ENCODE measurements at places on chromosomes 7 and 10.

- DNase-seq = no peak
Measured at GRCh38 chr7:150951521-150951920, 26.6 kb downstream of the KCNH2 start.

- DNase-seq = no peak
Measured at GRCh38 chr10:14524691-14525324, 194.1 kb upstream of the FRMD4A start.

DNA sequence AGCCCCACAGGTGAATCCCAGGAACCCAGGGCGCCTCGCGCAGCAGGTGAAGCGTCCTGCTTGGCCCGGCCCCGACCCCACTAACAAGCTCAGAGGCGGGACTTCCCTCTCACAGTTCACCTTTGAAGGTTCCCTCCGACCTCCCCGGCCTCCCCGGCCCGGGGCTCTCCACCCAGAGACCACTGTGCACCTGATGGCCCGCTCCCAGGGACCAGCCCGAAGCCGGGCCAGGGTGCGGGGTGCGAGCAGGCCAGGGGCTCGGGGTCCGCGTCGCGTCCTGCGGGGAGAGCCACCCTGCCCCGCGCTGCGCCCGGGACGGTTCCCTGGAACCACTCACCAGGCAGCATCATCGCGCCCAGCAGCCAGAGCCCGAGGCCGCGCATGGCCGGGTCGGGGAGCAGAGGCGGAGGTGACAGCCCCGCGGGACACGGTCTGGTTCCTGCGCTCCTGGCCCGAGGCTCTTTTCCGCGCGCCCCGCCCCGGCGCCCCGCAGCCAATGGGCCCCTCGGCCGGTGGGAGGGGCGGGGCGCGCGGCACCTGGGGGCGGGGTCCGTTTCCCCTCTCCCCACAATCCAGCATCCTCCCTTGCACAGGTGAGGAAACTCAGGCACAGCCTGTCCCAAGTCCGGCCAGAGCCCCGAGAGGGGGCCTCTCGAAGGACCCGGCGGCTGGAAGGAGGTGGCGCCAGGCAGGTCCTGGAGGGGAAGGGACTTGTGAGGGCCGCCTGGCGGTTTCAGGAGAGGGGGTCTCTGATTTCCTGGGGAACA, at the start of gene ADAM8:
TSS of gene ADAM8 (minus strand) at position 434 of the 767 bp plus-strand sequence. CDS start at position 383, 51 bp downstream.
- DNase-seq = peak; percentile 88

GRCh38 chr10:24006741-24007140, 202.2 kb upstream of the KIAA1217 start:
- no peak for DNase-seq

DNA sequence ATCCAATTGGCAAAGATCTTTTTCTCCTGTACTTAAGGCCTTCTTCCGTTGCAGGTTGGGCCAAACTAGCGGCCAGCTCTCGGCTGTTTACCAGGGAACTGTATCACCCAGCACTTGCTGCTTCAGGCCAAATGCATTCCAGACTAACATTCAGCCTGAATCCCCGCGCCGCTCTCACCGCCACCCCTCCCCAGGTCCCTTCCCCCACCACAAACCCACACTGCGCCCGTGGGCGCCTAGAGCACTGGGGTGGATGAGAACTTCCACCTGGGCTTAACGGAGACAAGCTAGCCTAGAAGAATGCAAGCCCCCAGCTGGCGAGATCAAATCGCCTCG, 676 bp downstream of the TCAF1 start:
- no peak for DNase-seq

GRCh38 chr7:27167916-27168264, 2.6 kb upstream of the HOXA9 start:
- no peak for DNase-seq

- no peak for DNase-seq
Measured at GRCh38 chr10:11407939-11408338, 203.5 kb downstream of the USP6NL start.

- DNase-seq = no peak
Measured at GRCh38 chr10:89981891-89982290, 280.5 kb downstream of the KIF20B start.

GRCh38 chr10:22301193-22301592, 15.0 kb upstream of the COMMD3 start:
- DNase-seq = no peak

- DNase-seq = no peak
Measured at GRCh38 chr7:134121632-134122139, 5.5 kb upstream of the LRGUK start.

- DNase-seq = no peak
Measured at GRCh38 chr7:7385421-7385820, 150.3 kb downstream of the COL28A1 start.

DNA sequence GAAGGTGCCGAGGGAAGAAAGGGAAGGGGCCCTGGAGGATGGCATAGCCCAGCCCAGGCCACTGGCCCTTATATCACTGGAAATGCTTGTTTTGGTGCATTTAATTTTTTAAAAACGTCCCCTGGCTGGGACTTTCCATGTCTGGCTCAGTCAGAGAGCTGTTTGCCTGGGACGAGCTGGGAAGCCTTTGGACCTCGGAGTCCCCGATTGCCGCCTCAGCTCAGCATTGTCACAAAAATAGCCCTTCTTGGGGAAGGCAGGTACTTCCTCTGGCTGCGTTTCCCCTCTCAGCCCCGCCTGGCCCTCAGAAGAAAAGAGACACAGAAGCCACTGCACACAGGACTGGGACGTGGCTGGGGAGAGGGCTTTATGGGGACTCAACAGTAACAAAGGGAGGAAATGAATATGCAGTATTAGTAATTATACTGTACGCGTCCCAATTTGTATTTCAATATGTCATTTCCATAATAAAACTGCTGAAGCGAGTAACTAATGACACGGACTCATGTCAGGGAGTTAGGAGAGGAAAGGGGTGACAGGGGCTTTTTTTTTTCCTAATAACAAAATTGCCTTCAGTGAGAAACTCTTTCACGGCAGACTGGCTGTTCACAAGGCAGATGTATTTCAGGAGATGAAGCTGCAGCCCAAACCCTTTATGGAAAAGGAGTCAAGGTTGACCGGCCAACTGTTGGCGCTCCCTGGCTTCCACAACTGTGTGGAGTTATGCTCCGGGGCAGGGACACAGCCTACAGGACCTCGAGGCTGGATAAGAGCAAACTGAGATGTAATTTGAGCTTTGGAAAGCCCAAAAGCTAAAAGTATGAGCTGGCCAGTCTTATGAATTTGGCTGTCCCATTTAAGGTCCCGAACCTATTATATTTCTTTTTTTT, 31.0 kb upstream of the MXI1 start:
- DNase-seq = no peak

DNA sequence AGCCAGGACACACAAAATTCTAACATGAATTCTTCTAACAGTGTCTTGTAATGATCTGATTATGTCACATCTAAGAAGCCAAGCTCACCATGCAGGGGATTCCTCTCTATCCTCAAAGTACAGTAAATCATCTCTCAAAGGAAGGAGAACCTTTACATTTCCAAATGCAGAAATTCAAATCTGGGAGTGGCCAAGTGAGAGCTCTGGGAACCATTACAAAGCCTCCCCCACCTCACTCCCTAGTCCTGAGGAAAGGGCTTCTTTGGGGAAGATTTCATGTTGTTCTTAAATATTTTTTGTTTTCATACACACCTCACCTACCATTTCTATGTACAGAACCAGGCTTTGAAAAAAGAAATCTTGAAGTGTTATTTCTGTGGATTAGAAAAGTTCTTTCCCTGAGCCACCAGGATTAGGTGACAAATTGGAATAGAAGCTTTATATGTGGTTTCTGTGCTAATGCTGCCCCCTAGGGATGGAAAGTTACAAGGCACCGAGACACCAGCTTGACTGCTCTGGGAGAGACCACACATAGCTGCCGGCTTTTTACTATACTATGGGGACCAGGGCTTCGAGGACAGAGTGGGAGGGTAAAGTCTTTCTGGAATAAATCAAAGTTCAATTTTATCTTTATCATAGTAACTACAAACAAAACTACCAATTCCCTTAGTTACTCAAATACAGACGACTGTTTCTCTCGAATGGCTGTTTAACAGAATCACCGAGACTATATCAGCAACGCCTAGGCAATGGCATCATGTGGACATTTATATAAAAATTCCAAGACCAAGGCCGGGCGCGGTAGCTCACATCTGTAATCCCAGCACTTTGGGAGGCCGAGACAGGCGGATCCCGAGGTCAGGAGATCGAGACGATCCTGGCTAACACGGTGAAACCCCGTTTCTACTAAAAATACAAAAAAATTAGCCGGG, 116.1 kb downstream of the RNF216 start:
- DNase-seq = no peak

GRCh38 chr10:80201608-80202141, 3.7 kb downstream of the ANXA11 start:
- no peak for DNase-seq

GRCh38 chr10:70060389-70060788, 7.7 kb downstream of the MACROH2A2 start:
- no peak for DNase-seq

DNA sequence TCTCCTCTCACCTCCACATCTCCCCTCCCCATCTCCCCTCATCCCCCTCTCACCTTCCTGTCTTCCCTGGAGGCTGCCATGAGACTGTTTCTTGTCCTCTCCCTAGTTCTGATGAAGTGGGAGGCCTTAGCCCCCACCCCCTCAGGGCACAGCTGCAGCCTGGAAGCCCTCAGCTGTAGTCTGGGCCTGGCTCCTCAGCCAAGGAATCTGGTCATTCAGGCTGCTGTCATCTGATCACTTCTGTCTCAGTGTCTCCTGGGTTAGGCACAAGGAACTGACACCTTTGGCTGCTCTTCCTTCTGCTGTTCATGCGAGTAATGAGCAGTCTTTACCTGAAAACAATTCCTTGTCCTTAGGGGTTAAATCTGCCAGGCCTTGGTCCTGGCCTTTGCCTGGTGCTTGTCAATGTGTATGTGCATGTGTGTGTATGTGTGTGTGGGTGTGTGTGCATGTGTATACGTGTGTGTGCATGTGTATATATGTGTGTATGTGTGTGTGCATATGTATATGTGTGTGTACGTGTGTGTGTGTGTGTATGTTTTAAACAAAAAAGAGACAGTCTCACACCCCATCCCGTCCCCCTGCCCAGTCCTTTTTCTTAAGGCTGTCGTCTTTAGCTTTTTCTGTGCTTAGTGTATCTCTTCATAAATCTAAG, 153.5 kb upstream of the TMEM72 start:
- DNase-seq = no peak

DNA sequence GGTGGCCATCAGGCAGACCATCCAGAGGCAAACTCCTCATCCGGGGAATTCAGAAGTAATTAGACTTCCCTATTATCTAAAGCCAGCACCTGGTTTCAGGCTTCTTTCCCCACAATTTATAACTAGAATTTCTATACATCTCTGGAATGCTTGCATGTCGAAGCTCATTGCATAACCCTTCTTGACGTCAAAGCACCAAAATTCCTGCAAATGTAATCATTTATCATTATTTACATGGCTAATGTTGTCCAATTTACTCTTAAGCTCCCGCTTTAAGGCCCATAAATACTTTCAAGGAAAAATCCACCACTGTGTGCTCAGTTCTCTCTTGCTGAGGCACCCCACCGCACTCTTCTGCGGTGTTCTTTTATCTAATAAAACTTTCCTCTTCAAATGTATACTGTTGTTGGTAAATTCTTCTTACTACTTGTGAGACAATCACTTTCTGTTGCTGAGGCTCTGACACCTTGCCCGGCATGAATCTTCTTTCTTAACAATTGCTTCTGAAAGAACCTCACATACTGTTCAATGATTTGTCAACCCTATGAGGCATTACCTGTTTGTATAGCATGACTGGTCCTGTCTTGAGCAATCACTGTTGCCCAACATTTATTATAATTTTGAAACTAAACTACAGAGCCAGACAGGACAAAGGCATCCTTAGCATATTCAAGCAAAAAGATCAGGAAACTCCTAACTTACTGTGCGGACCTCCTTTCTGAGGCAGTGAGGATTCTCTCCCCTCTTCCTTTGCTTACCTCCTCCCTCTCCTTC, 17.4 kb upstream of the GPR141 start:
- DNase-seq = no peak

- no peak for DNase-seq
Measured at GRCh38 chr7:22697322-22697859, 29.6 kb upstream of the IL6 start.

- DNase-seq = no peak
Measured at GRCh38 chr10:116147147-116147905, 125.7 kb downstream of the GFRA1 start.

GRCh38 chr7:22587322-22587721, 87.3 kb upstream of the STEAP1B start:
- no peak for DNase-seq

GRCh38 chr7:83934118-83934734, 260.4 kb downstream of the SEMA3A start:
- no peak for DNase-seq

DNA sequence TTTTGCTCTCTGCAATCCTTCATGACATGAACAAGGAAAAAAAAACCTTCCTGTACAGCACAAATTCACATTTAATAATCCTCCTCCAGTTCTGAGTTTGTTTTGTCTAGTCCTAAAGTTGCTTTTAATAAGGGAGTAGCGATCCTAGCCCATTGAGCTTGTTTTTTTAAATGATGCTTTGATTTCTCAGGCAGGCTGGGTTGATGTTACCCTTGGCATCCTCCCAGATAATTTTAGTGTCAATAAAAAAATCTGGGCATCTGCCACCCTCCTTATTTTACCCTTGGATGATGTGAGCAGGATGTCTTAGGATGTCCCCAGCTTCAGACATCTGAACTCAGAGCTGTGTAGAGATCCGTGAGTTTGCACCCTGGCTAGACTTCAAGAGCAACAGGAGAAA, 33.9 kb upstream of the PROSER2 start:
- DNase-seq = no peak

DNA sequence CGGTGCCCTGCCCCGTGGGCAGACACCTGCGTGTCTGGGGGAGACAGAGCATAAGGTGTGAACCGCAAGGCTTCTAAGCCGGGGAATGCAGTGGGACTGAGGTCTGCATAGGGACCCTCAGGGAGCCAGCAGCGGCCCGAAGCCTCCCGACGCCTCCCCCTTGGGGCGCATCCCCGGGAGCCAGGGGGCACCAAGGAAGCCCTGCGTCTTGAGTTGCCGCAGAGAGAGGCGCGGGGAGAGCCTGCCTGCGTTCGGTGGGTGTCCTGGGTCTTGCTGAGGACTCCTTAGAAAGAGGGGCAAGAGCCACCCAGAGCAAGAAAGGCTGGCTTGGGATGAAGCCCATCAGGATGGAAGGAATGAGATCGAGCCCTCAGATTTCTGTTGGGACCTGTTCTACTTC, 18.2 kb upstream of the UNCX start:
- DNase-seq = no peak

Measured in GM18507 (cell line).